IPS DF 6.9 (cell line): ENCODE measurements at places on chromosomes 11 and 22.

GRCh38 chr22:46791201-46791731 is 28.8 kb downstream of the TBC1D22A start:
- DNase-seq, result no peak

GRCh38 chr22:43923191-43923590 is 414 bp upstream of the PNPLA3 start:
- no peak for DNase-seq

DNA sequence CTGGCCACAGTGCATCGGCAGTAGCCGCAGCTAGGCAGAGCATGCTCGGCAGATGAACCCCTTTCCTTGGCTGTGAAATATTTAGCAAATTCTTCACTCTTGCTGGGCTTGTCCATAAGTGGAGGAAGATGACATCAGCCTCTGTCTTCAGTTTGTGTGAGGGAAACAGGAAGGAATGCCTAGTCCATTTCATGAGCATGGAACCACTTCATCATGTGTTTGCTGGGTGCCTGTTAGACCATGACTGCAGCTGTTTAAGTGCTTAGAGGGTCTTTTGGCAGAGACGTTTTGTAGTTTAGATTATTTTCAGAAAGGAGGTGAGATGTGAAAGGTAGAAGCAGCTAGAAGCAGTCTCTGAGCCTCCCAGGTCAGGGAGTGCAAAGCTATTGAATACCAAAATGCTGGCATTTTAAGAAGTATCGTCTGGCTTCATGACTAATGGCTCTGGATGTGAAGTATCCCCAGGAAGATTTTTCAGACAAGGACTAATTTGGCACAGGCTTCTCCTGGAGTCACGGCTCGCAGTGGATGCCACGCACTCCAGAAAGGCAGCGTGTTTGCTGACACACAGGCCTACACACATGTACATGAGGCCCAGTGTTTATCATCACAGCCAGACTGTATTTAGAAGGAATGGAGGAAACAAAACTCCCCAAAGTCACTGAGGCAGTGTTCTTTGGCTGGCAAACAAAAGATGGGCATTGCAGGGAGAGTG is 43.1 kb upstream of the GRAMD1B start:
- no peak for DNase-seq

GRCh38 chr11:95338430-95338991 is 107.5 kb upstream of the SESN3 start:
- DNase-seq, result no peak

GRCh38 chr22:39259666-39260065 is 14.9 kb upstream of the PDGFB start:
- DNase-seq, result no peak

- DNase-seq, result no peak
Observed at GRCh38 chr22:27641049-27641795, 160.3 kb downstream of the MN1 start.
